KBM-7 (cell line): ENCODE measurements at places on chromosomes 3 and 15.

DNA sequence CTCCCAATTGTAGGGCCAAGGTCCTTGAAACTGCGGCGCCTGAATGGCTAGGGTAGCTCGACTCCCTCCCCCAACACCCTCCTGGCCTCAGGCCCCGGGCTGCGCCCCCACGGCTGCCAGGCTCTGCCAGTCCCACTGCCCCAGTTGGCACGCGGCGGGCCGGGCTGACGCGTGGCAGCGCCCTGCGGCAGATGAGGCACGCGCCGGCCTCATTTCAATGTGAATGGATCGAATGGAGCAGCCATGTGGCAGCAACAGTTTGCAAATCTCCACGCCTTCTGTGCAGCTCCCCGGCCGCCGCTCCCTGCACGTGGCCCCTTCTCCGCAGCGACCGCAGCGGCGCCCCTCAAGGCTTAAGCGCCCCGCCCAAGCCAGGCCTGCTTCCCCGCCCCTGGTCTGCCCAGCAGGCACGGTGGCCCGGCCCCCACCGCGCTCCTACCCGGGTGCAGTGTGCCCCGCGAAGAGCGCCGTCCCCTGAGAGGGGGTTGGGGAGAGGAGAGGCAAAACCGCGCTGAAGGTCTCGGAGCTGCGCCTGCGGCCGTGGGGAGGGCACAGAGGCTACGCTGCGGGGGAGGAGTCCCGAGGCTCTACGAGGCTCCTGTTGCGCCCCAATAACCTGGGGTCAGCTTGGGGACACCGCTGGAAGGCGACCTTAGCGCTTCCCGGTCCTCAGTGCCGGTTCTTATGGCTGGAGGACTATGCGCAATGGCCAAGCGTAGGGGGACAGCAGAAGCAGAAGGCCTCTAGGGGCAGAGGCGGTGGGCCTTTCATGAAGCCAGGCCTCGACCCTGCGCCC lies 3.1 kb upstream of the DLL4 start:
- no peak for DNase-seq

GRCh38 chr3:23275814-23276213 lies 72.7 kb downstream of the UBE2E2 start:
- DNase-seq, result no peak

- no peak for DNase-seq
These were observed 116.9 kb downstream of the B3GALNT1 start for GRCh38 chr3:160987982-160988964.

GRCh38 chr3:115633467-115633866 lies 10.2 kb downstream of the GAP43 start:
- no peak for DNase-seq

- no peak for DNase-seq
These were observed 166.7 kb downstream of the STT3B start for GRCh38 chr3:31699309-31699953.

DNA sequence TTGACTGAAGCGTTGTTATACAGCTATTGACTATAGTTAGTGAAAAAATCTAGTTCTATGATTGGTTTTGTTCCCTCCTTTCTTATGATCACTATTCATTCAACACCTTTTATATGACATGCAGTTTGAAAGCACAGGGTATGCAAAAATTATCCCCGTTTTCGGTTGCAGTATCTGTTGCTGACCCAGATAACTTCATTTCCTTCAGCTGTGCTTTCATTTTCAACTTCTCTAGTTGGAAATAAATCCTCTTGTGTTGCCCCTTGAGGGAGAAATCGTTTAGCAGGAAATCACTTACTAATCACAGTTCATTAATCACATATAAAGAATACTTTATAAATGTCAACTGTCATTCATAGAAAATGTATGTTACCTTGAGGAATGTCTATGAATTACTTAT lies 55.1 kb downstream of the MBNL1 start:
- DNase-seq, result no peak
